ENCODE measurements at places on chromosomes 1 and 21.
A peak's percentile ranks its signal among the peaks of the same experiment; 100 is the strongest.

DNA sequence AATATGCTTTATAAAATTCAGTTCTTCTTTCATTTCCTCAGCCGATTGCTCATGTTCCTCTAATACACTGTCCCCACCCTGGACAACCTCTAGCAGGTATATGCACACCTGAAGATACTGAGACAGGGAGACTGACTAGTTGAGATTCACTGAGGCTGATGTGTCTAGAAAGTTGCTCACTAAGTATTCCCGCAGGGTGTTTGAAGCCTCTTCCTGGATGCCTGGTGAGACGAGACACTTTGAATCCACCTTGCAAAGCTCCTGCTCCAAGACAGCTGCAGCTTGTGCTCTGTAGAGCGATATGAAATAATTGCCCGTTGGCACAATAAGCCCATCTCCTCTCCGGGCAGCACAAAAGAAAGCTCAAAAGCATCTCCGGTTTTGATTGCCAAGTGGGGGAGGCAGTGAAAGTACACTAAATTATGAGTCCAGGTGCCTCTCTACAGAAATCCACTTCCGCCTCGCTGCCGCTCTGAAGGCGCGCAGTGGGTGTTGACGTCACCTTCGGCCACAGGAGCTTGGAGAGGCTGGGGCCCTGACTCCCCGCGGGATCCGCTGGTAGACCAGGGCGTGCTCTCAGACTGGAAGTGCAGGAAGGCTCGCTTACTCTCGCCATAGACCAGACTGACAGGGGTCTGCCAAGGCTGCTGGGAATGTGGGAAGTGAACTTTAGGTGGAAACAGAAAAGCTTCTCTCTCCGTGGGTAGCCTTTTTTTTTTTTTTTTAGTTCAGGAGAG lies 46.3 kb downstream of the GPA33 start:
- DNase-seq: peak; percentile 28

GRCh38 chr1:108747171-108747850 lies 837 bp downstream of the STXBP3 start:
- DNase-seq: peak; percentile 83

DNA sequence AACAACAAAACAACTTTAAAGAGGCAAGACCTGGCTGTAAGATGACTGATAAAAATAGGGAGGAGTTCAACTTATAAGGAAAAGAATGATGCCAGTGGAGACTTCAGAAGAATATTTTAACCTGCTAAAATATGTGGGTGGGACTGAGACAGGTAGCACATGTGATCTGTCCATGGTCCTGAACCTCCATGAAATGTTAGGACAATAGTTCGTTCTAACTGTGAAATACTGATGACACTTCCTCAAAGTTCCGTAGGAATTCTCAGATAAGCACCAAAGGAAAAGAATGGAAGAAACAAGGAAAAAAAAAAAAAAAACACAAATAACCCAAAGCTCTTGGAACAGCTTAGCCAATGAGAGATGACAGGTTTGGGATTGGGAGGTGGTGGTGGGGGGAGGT lies 44.7 kb downstream of the CDC42BPA start:
- no peak for DNase-seq

GRCh38 chr1:12163210-12163609 lies 3.6 kb upstream of the TNFRSF1B start:
- DNase-seq: no peak

- DNase-seq: no peak
These were observed 5.9 kb downstream of the IGSF8 start for GRCh38 chr1:160092366-160093068.
